AG08395 (cell line): ENCODE measurements at places on chromosomes 11 and 22.

DNA sequence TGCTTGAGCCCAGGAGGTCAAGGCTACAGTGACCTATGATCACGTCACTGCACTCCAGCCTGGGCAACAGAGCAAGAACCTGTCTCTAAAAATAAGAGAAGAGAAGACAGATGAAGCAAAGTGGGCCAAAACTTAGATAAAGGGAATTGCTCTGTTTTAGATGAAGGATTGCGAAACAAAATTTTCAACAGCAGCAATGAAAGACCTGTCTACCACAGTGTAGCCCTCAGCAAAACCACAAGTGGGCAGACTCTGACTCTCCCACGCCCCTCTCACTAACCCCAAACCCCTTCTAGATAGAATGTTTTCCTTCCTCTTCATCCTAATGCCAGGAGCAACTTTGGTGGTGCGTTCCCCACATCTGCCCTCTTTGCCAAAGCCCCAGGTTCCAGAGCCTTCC is 105.6 kb upstream of the ALDH3B2 start:
- no peak for DNase-seq

GRCh38 chr11:73135346-73136284 is 6.5 kb downstream of the FCHSD2 start:
- DNase-seq = no peak

DNA sequence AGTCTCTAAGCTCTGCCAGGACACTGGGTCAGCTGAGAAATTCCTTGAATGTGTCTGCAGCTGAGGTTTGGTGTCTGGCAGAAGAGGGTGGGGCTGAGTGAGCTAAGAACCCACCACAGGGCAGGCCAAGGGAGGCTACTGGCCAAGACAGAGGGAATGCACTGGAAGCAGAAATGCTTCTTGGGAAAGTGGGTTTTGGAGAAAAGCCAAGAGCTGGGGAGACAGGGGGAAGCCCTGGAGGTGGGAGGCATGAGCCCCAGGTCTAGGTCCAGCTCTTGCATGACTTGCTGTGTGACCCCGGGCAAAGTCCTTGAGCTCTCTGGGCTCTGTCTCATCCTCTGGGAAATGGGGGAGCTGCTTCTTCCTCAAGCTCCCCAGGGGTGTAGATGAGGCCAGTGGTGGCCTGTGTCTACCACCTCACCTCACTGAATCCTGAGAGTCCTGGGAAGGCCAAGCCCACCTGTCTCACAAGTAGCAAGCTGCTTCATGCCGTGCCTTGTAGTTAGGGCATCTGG is 2.3 kb downstream of the MMP11 start:
- peak; percentile 72 for DNase-seq

GRCh38 chr11:407651-408123 is 7.1 kb downstream of the SIGIRR start:
- DNase-seq = no peak

DNA sequence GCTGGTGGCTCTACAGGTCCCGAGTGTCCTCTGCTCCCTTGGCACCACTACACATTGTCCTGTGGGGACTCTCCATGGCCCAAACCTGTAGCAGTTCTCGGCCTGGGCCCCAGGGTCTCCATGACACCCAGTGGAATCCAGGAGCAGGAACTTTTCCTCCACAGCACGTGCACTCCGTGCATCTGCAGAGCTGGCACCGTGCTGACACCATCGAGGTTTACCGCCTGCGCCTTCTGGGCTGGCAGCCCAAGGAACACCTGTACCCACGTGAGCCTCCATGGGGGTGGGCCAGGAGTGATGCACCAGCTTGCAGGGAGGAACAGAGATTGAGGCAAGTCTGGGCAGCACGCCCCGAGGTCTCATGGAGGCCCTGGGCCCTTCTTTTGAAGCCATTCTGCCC is 25.2 kb downstream of the TSPAN32 start:
- DNase-seq = no peak

DNA sequence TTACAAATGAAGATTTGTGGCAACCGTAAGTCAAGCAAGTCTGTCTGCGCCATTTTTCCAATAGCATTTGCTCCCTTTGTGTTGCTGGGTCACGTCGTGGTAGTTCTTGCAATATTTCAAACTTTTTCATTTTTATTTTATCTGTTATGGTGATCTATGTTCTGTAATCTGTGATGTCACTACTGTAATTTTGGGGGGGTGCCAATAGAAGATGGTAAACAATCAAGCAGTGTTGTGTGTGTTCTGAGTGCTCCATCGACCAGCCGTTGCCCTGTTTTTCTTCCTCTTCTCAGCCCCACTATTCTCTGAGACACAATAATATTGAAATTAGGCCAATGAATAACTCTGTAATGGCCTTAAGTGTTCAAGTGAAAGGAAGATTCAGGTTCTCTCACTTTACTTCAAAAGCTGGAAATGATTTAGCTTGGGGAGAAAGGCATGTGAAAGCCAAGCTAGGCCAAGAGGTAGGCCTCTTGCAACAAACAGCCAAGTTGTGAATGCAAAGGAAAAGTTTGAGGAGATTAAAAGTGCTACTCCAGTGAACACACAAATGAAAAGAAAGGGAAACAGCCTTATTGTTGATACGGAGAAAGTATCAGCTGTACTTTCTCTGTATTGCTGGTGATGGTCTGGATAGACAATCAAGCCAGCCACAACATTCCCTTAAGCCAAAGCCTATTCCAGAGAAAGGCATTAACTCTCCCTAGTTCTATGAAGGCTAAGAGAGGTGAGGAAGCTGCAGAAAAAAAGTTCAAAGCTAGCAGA is 7.5 kb downstream of the ZC3H12C start:
- DNase-seq = no peak

GRCh38 chr11:35962369-35963138 is 18.7 kb downstream of the LDLRAD3 start:
- no peak for DNase-seq

DNA sequence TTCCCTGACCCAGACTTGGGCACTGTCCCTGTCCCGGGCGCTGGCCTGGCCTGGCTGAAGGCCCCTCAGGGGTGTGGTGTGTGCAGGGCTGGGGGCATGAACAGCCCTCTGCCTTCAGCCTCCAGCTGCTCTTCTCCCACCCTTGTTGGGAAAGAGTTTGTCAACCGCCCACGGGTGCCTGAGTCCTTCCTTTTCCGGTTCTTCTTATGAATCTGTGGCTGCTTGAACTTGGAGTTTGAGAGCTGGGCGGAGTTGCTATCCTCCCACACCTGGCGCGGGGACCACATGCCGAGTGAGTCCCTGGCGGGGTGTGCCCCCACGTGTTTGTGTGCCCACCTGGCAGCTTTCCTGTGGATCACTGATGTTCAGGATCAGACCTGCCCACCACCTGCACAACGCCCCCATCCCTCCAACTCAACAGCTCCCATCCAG is 13.4 kb downstream of the NFAM1 start:
- DNase-seq = no peak

- DNase-seq = peak; percentile 67
Measured at GRCh38 chr11:101863361-101863760, 51.4 kb upstream of the CEP126 start.

- peak; percentile 50 for DNase-seq
Measured at GRCh38 chr11:126914941-126915340, 85.6 kb downstream of the KIRREL3 start.

DNA sequence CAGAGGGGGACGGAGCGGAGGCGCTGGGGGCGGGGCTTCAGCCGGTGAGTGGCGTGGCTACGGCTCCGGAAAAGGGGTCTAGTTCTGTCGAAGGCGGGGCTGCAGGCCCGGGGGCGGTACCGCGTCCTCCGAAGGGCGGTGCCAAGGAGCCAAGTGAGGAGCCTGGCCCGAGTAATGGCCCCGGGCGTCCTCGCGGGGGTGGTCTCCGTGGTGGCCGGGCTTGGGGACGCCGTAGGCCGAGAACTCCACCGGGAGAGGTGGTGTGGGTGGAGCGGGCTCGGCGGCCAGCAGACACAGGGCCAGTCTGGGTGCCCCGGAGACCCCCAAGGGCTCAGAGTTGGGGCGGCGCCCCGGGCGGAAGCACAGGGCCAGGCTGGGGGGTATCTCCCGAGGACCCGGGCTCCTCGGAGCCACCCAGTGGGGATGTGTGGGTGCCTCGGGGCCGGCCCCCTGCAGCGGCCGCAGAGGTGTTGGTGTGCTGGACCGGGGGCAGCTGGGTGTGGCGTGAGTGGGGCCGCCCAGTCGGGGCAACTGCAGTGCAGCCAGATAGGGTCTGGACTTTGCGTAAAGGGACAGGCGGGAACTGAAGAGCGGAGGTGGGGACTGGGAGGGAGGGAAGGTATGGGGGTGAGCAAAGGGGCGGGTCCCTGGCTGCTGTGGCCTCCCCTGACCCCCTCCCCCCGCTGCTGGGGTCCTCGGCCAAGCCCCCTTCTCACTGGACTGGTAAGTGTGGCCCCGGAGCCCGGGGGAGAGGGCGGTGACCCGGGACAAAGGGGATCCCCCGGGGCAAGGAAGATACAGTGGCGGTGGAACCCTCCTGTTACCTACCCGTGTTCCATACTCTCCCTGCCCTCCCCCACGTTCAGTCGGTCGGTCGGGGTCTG is 838 bp downstream of the FKBP2 start:
- no peak for DNase-seq
